Thyroid gland (tissue), 4 donors: ENCODE measurements at places on chromosomes 12 and 14.

DNA sequence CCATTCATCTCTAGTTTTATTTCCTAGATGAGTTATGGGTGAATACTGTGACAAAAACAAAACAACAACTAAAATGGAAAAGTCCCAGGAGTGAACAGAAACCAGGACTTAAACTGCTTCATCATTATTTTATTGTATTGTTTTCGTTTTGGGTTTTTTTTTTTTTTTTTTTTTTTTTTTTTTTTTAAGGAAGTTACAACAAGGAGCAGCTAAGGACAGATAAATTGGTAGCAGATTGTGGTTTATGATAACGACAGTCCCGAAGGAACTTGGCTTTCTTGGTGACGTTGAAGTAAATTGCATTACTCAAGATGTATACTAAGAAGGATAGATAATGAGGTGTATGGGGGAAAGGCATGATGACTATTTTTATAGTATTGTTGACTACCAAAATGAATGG, 866.3 kb downstream of the NRXN3 start:
- no peak for DNase-seq

GRCh38 chr12:31226639-31227038, 99.3 kb downstream of the SINHCAF start:
- peak; percentile 57 for DNase-seq

GRCh38 chr12:68400226-68400829, 68.2 kb upstream of the MDM1 start:
- peak; percentile 14 for DNase-seq

DNA sequence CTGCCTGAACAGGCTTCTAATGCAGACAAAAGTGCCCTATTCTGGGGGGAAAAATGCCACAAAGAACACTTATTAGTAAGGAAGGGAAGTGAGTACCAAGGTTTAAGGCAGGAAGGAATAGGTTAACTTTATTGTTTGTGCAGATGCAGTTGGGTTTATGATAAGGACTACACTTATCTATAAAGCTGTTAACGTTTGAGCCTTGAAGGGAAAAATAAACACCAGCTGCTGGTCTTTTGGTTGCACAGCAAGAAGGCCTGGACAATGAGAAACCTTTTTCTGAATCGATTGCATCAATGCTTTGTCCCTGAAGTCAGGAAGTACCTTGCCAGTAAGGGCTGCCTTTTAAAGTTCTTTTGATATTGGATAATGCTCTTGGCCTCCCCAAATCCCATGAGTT, 407.8 kb downstream of the ATP23 start:
- no peak for DNase-seq

DNA sequence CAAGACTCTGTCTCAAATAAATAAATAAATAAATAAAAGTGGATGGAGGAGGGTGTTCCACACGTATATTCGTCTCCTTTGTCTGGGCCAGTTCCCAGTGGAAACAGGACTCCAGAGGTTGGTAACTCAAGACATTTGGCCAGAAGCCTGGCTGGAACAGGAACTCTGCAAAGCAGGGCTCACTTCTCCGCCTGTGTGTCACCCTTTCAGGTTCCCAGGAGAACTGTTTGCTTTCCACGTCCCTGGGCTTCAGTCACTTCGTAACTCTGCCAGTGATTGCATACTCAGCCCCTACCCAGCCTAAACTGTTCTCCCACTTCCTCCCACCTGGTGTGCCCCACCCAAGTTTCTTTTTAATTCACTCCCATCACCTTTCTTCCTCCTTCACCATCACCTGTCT, 7.0 kb upstream of the UBE2N start:
- no peak for DNase-seq

DNA sequence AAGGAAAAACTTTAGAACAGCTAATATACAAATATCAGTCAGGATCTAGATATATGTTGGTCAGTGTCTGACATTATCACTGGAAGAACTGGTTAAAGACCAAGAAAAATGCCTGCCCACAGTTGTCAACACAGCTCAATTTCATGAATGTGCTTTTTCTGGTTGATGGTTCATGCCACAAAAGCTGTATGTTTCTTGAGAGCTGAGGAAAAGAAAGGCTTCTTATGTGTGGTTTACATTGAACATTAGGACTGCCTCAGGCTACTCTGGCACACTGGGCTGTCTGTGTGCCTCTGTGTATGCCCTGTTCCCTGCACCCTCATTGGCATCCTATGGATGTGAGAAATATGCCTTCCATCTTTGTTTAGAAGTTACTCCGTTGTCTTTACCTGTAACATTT, 218.8 kb upstream of the RGS6 start:
- no peak for DNase-seq

GRCh38 chr14:24133735-24134134, 2.3 kb upstream of the PSME1 start:
- no peak for DNase-seq

DNA sequence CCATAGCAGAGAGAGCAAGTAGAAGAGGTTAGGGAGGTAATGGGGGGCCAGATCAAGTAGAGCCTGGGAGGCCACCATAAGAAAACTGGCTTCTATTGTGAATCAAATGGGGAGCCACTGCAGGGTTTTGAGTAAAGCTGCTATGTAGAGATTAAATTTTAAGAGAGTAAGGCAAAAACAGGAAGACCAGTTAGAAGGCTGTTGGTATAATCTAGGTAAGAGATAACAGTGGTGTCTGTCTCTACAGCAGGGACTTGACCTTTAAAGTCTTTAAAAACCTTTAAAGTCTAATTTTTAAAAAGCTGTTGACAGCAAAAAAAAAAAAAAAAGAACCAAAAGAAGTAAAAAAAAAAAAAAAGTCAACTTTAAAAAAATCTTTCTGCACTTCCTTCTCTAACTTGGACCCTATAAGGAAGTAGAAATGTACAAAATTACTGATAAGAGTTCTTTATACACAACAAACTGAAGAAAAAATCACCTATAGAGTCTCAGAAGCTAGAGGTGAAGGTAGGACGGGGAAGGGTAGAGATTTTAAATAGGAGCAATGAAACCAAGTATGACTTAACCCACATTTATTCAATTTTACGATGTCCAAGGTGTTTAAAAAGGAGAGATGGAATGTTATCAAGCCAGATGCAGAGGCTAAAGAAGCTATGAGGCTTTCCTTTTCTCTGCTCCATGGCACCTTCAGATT, 26.1 kb downstream of the SGPP1 start:
- DNase-seq = no peak

DNA sequence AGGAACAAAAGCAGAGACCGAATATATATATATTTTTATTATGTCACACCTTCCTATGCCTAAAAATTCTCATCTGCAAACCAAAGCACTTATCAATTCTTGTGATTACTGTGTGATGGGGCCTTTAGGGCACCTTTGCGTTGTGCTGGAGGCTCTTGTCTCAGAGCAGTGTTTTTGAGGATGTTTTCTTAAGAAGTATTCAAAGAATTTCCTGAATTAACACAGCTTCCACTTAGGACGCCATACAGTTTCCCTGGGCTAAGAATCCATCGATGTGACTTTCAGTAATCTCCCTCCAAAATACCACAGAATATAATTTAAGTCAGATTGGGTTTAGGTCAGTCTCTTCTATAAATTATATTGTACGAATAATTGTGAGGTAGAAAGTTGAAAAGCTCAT, 22.0 kb upstream of the HIF1A start:
- no peak for DNase-seq

- no peak for DNase-seq
These were observed 139.8 kb downstream of the FOXN3 start for GRCh38 chr14:89277203-89277602.

DNA sequence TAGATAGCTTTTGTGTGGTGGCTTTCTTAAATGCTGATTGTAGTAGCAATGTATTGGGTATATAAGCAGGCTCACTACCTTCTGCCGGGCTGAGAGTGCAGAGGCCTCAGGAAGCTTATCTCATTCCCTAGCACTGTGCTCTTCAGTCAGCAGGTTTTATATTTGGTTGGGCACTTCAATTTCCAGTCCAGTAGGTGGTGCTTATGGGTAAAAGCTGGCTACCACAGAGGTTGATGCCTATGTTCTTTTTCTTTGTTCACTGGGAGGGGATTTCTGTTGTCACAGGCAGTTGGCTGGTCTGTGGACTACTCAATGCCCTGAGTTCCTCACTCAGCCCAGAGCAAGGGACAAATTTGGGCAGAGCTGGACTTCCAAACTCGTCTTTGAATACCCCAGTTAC, 43.0 kb upstream of the GLIPR1 start:
- DNase-seq = no peak

DNA sequence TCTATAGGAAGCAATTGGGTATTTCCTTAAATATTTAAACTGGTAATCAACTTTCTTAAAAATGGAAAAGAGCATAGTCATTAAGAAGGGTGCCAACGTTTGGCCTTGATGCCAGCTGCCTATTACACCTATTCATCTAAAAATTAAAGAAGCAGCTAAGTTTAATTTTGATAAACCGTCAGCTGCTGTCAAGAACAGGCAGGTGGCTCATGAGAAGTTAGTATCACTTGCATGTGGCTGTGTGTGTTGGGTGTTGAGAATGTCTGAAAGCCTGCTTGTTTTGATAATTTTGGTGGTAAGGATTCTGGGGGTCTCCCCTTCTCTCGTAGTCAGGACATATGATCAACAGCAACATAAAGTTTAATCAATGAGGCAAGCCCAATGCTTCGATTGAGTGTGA, 6.5 kb downstream of the GLRX5 start:
- DNase-seq = no peak

GRCh38 chr12:89040146-89040964, 311.9 kb downstream of the DUSP6 start:
- DNase-seq = no peak

GRCh38 chr12:101780599-101780998, 41.3 kb upstream of the SYCP3 start:
- no peak for DNase-seq

DNA sequence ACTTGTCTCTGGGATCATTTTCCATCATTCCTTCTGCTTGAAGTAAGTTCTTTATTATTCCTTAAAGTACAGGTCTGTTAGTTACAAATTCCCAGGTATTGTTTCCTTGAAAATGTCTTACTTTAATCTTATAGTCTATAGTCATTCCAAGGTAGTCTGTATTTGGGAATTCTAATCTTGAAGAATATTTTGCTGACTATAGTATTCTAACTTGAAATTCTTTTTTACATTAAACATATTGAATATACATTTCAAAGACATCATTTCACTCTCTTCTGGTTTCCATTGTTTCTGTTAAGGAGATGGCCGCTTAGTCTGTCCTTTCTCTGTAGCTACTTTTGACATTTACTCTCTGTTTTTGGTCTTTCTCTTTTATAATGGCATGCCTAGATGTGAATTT, 399.8 kb downstream of the TMEM117 start:
- DNase-seq = no peak

DNA sequence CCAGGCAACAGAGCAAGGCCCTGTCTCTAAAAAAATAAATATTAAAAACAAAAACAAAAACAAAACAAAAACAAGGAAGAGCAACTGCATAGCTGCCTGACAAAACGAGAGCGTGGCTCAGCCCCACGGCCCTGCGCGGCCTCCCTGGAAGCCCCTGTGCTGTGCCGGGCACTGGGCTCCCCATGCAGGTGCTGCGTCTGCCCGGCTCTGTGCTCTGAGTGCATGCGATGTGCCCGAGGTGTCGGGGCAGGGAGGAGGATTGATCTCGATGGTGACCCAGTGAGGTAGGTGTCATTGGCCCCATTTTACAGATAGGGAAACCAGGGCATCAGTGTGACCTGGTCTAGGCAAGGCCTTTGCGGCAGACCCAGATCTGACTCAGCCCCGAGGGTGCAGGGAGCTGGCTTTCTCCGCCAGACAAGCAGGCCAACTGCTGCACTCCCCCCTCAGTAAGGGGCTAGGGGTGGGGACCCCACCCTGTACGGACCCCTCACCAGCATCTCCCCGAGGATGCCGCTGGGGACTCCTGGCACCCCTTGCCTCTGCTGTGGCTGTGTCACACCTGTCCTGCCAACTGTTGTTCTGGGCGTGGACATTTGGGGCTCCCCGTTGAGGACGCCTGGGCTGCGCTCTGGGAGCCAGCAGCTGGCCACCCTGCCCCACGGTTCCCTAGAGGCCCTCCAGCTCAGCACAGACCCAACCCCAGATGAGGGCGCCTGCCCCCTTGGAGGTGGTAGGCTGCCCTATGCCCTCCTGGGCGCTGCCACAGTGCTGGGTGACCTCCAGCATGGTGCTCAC, 15.3 kb downstream of the GPR132 start:
- no peak for DNase-seq

DNA sequence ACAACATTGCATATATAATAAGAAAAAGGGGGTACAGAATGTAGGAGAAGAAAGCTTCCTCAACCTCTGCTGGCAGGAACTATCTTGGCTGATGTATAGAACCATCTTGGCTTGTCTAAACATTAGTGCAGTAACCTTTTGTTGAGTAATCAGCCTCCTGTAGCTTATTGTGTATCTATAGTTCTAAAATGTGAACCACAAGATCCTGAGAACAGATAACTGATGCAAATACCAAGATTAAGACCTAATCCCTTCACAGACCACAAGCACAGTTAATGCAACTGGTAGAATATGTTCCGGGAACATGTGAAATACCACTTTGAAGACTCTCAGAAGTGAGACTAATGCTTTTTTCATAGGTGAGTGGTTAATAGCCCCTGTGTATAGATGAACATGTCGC, 50.7 kb upstream of the KCNC2 start:
- DNase-seq = no peak

- no peak for DNase-seq
These were observed 46.2 kb upstream of the MAP3K9 start for GRCh38 chr14:70855486-70855885.

- DNase-seq = no peak
These were observed 32.2 kb downstream of the SH2B3 start for GRCh38 chr12:111437816-111438454.

GRCh38 chr12:54935235-54935951, 49.2 kb downstream of the TESPA1 start:
- DNase-seq = no peak

DNA sequence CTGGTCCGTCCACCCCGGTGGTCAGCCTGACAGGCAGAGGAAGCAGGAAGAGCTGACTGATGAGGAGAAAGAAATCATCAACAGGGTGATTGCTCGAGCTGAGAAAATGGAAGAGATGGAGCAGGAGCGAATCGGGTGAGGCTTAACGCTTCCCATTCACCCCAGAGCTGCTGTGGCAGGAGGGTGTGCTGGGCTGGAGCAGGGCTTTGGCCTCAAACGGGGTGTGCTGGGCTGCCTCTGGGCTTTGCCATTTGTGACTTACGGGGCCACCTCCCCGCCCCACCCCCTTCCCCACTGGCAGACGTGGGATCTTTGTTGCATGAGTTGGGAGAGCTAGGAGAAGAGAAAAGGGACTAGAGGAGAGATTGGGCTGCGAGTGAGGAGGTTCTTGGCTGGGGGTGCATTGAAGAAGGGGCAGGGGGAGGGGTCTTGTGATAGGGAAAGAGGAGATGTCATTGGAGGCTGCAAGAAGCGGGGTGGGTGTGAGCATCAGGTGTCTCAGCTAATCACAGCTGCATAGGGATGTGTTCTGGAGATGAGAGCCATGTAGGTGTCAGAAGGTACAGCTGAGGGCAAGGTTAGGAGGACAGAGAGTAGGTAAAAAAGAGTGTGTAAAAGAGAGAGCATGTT, 56.3 kb downstream of the RPH3A start:
- DNase-seq = no peak

DNA sequence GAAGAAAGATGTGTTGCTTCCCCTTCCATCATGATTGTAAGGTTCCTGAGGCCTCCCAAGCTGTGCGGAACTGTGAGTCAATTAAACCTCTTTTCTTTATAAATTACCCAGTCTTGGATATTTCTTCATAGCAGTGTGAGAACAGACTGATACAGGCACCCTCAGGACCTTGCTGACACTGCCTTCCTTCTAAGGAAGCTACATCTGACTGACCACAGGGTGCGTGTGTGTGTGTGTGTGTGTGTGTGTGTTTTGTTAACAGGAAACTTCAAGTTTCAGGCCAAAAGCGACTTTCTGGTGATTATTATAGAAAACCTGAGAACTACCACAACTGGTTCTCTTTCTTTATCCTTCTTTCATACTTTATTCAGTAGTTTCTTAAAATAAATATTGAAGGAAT, 149.0 kb downstream of the CAPZA3 start:
- DNase-seq = no peak

- DNase-seq = no peak
These were observed 9.8 kb downstream of the NCKAP5L start for GRCh38 chr12:49818241-49818895.
